Breast epithelium (tissue), 4 donors: ENCODE measurements at places on chromosomes 11 and 22. TPM values are rescaled to one million over a fixed set of nuclear protein-coding genes. Genes with fewer than 3 reads are reported as not detected.

The CRYBA4 gene
- not detected for total RNA-seq

The KCNK7 gene
- 0.33 TPM for total RNA-seq

The PANX3 gene
- not detected for total RNA-seq

The POTEH gene
- total RNA-seq = not detected

The YAP1 gene
- total RNA-seq = 184 TPM

The KCNE3 gene
- 4.7 TPM for total RNA-seq

The CHRM1 gene
- not detected for total RNA-seq

The ANO1 gene
- 95.0 TPM for total RNA-seq

The CRYBB2 gene
- total RNA-seq = not detected

The MRGPRF gene
- 12.9 TPM for total RNA-seq

The VSTM5 gene
- total RNA-seq = 0.29 TPM

The MMP27 gene
- 0.33 TPM for total RNA-seq

The PLA2G6 gene
- total RNA-seq = 68.1 TPM
